ENCODE measurements at places on chromosomes 6 and 20. TPM values are rescaled to one million over a fixed set of nuclear protein-coding genes. Genes with fewer than 3 reads are reported as not detected.
A peak's percentile ranks its signal among the peaks of the same experiment; 100 is the strongest.

GRCh38 chr6:43703512-43704429, 16.2 kb upstream of the MRPS18A start:
- no peak for DNase-seq

ANKRD6 gene
- total RNA-seq = 5.4 TPM

- DNase-seq = no peak
Measured at GRCh38 chr20:52172392-52173047, 19.1 kb downstream of the ZFP64 start.

- no peak for DNase-seq
Measured at GRCh38 chr20:4073852-4074741, 58.7 kb upstream of the RNF24 start.

GRCh38 chr6:119112812-119113530, 34.5 kb upstream of the FAM184A start:
- no peak for DNase-seq

PIGT gene
- 41.3 TPM for total RNA-seq

JAG1 gene
- total RNA-seq = 179 TPM

PDE10A gene
- total RNA-seq = 4.4 TPM

SLC17A1 gene
- not detected for total RNA-seq

DNA sequence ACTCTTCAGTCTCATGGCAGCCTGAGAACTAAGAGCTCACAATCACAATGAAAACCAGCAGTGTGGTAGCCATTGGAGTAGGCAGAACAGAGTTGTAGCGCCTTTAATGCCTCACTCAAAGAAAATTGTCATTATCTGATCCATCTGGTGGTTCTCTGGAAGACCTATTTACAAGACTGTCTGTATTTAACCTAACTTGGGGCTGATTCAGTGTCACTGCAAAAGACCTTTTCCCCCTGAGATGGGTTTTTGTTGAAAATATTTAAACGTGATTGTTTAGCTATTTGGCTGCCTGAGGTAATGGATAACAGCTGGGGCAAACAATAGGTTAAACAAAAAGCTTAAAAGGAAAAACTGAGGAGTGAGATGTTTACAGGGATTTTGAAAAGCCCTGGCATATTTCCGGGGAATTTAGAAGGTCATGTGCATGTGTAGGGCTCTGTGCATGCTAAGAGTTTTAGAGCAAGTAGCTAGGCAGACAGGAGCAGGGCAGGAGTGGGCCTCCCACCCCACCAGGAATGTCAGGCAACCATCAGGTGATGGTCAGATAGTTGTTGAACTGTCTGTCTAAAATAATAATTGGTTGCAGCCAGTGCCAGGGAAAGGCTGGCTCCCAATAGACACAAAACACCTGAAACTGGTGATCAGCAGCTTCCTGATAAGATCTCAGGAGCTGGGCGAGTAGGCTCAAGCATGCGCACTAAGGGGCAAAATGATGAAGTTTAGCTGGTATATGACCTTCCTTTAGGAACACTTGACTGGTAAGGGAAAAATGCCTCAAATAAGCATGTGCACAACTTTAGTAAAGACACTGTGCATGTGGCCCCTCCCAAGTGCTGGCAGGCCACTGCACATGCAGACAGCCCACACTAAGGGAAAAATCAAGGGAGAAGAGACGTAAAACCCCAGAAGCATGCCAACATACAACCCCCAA, 70.8 kb upstream of the AKIRIN2 start:
- DNase-seq = no peak

DNA sequence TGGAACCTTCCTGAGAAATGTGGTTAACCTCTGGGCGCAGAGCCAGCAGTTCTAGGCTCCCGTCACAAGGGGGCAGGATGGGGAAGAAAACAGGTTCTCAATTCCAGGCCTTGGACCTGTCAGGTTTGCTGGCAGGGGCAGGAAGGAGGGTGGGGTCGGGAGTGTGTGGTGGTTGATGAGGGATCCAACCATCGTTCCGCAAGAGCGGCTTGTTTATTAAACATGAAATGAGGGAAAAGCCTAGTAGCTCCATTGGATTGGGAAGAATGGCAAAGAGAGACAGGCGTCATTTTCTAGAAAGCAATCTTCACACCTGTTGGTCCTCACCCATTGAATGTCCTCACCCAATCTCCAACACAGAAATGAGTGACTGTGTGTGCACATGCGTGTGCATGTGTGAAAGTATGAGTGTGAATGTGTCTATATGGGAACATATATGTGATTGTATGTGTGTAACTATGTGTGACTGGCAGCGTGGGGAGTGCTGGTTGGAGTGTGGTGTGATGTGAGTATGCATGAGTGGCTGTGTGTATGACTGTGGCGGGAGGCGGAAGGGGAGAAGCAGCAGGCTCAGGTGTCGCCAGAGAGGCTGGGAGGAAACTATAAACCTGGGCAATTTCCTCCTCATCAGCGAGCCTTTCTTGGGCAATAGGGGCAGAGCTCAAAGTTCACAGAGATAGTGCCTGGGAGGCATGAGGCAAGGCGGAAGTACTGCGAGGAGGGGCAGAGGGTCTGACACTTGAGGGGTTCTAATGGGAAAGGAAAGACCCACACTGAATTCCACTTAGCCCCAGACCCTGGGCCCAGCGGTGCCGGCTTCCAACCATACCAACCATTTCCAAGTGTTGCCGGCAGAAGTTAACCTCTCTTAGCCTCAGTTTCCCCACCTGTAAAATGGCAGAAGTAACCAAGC, 29.6 kb downstream of the SRSF3 start:
- peak; percentile 98 for DNase-seq

DNA sequence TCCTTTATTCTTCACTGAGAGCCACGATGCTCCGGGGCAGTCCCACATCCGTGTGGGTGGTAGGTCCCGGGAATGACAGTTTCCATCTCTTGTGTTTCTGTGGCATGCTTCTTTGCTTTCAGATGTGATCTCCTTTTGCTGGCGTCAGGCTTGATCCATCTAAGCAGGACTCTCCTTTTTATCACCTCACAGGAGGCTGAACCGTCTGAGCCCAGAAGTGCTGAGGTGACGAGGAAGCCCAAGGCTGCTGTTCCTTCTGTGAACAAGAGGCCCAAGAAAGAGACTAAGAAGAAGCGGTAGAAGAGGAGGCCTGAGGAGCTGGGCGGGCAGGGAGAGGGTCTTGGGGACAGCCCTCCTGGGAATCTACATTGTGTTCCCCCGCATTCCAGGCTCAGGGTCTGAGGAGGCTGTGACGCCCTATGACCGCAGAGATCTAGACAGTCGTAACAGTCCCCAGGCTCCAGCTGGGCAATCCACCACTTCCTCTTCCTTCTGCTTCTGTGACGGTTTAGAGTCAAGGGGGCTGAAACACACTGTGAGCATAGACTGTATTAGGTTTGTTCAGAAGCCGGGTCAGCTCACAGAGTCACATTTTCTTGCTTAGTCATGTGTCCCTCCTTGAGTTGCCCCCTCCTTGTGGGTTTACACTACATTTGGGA, 26.8 kb downstream of the MANBAL start:
- DNase-seq = no peak

MAD2L1BP gene
- total RNA-seq = 20.8 TPM

SAPCD1 gene
- 80.6 TPM for total RNA-seq

- DNase-seq = no peak
Measured at GRCh38 chr20:40442181-40442963, 246.7 kb downstream of the MAFB start.

ZBTB9 gene
- total RNA-seq = 4.8 TPM

GRCh38 chr6:148388521-148388920, 45.9 kb downstream of the SASH1 start:
- no peak for DNase-seq

GRCh38 chr6:69026715-69027114, 391.6 kb downstream of the ADGRB3 start:
- DNase-seq = no peak

BMP2 gene
- total RNA-seq = 42.8 TPM
